ENCODE measurements at places on chromosomes 4 and X. TPM values are rescaled to one million over a fixed set of nuclear protein-coding genes. Genes with fewer than 3 reads are reported as not detected.

SCARB2 gene
- polyA plus RNA-seq, result 195 TPM

P2RY4 gene
- 0.51 TPM for polyA plus RNA-seq

IL15 gene
- polyA plus RNA-seq, result 2.1 TPM

NKAP gene
- 12.3 TPM for polyA plus RNA-seq

- no peak for DNase-seq
These were observed 355 bp downstream of the GRID2 start for GRCh38 chr4:92304121-92304520.

- no peak for DNase-seq
These were observed 160.2 kb downstream of the NHS start for GRCh38 chrX:17535229-17535628.

Measured in left renal cortex interstitium (tissue), 4 donors.